Neural cell (in vitro differentiated cells): ENCODE measurements at places on chromosomes 4 and X. TPM values are rescaled to one million over a fixed set of nuclear protein-coding genes. Genes with fewer than 3 reads are reported as not detected.

EDA2R gene
- 4.9 and 6.1 TPM in 2 replicates for polyA plus RNA-seq

NMU gene
- polyA plus RNA-seq = 47.2 and 55.7 TPM in 2 replicates

MAGEC2 gene
- polyA plus RNA-seq = not detected in 2 replicates

NAP1L3 gene
- 207 and 243 TPM in 2 replicates for polyA plus RNA-seq

F8A1 gene
- 1.8 and 2.1 TPM in 2 replicates for polyA plus RNA-seq

SLC25A14 gene
- polyA plus RNA-seq = 127 and 150 TPM in 2 replicates

WNK3 gene
- 32.8 and 35.0 TPM in 2 replicates for polyA plus RNA-seq

GPR119 gene
- not detected in 2 replicates for polyA plus RNA-seq

CDKL2 gene
- 25.7 and 28.4 TPM in 2 replicates for polyA plus RNA-seq

RBM46 gene
- 0.09 TPM in 1 of 2 replicates, not detected in the other for polyA plus RNA-seq

CSN1S1 gene
- polyA plus RNA-seq = not detected in 2 replicates

STOX2 gene
- 26.1 and 28.5 TPM in 2 replicates for polyA plus RNA-seq

DKC1 gene
- 31.3 and 32.1 TPM in 2 replicates for polyA plus RNA-seq

ANXA10 gene
- not detected in 2 replicates for polyA plus RNA-seq

DACH2 gene
- 20.6 and 21.3 TPM in 2 replicates for polyA plus RNA-seq
